Thoracic aorta (tissue), 2 donors: ENCODE measurements at places on chromosomes 12 and 14.

DNA sequence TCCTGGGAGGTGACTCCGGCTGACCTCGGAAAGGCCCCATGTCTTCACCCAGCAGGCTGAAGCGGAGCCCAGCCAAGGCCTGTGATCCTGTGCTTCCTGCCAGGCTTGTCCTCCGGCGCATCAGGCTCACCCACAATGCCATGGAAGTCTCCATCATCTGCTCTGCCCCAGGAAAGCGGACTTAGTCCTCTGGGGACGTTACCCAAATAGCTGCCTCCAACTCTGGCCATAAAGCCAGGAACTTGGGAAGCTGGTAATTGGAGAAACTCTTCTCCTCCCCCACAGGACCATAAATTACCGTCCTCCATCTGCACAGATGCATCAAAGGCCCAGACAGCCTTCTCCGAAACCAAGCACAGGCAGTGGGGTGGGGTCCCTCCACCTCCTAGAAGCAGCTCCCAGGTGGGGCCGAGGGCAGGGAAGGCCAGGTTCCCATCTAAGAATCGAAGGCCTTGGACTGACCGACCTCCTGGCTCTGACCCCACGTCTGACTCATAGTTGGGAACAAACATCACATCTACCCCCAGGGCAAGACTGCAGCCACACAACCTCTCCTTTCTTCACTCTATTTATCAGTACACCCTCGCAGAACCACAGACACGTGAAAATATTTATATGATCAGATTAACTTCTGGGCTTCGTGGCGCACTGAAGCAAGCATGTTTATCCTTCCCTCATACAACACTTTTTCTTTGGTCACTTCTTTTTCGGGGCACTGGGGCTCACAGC is 56.4 kb downstream of the PITPNM2 start:
- H3K4me1 ChIP-seq = peaks cover 28% of the 10 kb centered on the region
- H3K4me3 ChIP-seq = peak overlapping the region; percentile 30
- no peak for DNase-seq
- H3K27me3 ChIP-seq = no peaks in the 10 kb centered on the region
- no peaks in the 10 kb centered on the region for H3K36me3 ChIP-seq

DNA sequence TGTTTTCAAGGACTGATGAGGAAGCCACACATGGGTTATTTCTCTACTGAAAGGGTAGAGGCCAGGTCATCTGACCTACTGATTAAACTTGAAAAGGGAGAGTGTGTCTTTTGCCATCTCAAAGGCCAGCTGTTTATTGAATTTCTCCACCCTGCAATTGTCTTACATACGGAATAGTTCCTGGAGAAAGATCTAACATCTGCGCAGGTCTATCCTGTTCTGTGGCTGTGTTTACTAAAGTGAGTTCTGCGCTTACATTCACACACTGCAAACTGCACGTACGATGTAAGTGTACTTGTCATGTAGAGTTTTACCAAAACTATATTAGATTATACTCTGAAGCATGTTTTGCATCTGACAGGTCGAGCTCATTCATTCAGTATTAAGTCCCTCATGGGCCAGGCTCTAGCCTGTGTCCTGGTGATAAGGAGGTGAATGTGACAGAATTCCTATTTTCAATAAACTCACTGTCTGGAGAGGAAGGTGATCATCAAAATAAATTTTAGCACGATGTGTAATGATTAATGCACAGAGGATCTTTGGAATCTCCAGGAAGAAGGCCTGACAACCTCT is 96.6 kb downstream of the PRKCH start:
- H3K36me3 ChIP-seq = no peaks in the 10 kb centered on the region
- DNase-seq = no peak
- peaks cover 3% of the 10 kb centered on the region for H3K4me1 ChIP-seq
- H3K4me3 ChIP-seq = no peak overlapping the region

GRCh38 chr12:128940974-128941373 is 87.7 kb downstream of the GLT1D1 start:
- H3K27me3 ChIP-seq = no peaks in the 10 kb centered on the region
- no peak for DNase-seq
- no peaks in the 10 kb centered on the region for H3K4me1 ChIP-seq
- H3K36me3 ChIP-seq = no peaks in the 10 kb centered on the region

DNA sequence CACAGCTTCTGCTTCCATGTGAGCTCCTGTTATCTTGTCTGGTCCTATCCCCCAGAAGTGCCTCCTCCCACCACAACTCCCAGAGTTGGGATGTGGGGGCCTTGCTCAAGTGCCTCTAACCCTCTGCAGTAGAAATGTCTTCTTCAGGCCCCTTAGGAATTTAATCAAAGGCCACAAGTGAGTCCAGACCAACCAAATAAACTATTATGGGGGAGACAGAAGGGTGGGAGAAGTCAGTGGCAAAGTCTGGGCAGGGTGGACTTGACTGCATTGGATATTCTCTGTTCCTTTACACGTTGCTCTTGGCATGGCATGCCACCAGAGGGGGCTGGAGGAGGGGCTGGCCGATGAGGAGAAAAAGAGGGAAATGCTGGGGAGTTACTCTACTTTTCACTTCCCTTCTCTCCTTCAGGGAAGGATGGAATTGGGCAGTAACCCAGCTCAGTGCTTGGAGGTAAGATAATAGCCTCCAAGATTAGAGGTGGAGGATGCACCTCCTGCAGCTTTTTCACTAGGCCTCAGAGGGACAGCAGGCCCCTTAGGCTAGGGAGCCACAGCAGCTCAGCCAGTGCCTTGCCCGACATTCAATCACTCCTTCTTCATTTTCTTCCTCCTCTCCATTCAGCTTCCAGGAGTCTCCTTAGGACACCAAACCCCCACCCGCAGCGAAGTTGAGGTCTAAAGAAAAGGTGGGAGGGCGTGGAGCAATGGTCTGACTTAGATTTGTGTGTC is 1.2 kb upstream of the AP1G2 start:
- H3K27me3 ChIP-seq = no peaks in the 10 kb centered on the region
- DNase-seq = no peak
- no peak overlapping the region for H3K4me3 ChIP-seq
- H3K36me3 ChIP-seq = no peaks in the 10 kb centered on the region
- peaks cover 15% of the 10 kb centered on the region for H3K4me1 ChIP-seq

DNA sequence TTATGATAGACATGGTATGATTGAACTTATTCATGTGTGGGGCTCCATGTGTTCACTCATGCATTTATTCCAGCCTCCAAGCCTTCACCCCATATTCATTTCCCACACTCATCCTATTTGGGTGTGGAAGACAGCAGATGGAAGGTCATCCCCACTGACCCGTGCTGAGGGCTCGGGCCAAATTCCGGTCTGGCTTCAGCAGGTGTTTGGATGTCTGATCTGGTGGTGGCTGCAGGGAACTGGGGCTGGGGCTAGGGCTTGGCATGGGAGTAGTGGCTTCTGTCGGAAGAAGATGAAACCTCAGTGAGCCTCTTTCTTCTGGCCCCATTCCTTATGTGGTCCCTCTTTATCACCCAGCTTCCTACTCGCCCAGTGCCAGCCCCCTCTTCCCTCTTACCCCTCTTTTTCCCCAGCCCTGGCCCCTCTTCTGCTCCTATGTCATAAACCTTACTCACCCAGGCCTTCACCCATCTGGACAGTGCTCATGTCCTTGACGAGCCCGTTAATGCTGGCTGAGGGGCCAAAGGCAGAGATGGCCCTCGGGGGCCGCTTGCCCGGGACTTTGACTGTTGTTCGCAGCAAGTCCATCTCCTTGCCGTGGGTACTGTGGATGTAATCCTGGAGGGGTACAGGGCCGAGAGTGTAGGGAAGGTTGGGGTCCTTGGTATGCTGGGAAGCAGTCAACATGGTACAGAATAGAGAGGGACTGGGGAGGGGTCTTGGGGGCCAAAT is 8.0 kb downstream of the AGAP2 start:
- H3K36me3 ChIP-seq = no peaks in the 10 kb centered on the region
- H3K27ac ChIP-seq = no peak overlapping the region
- no peak for DNase-seq
- H3K4me3 ChIP-seq = no peak overlapping the region

GRCh38 chr14:56891226-56891625 is 80.9 kb upstream of the OTX2 start:
- H3K27ac ChIP-seq = no peak overlapping the region
- H3K36me3 ChIP-seq = no peaks in the 10 kb centered on the region
- no peak for DNase-seq
- no peaks in the 10 kb centered on the region for H3K4me1 ChIP-seq
- no peaks in the 10 kb centered on the region for H3K27me3 ChIP-seq
- no peak overlapping the region for H3K4me3 ChIP-seq

GRCh38 chr14:56487090-56487667 is 92.4 kb upstream of the TMEM260 start:
- H3K27ac ChIP-seq = no peak overlapping the region
- H3K27me3 ChIP-seq = no peaks in the 10 kb centered on the region
- H3K4me3 ChIP-seq = no peak overlapping the region
- no peaks in the 10 kb centered on the region for H3K4me1 ChIP-seq
- no peak for DNase-seq

GRCh38 chr12:128449146-128449894 is 182.3 kb downstream of the TMEM132C start:
- H3K4me3 ChIP-seq = no peak overlapping the region
- H3K27ac ChIP-seq = no peak overlapping the region
- no peak for DNase-seq
- H3K4me1 ChIP-seq = no peaks in the 10 kb centered on the region

GRCh38 chr12:100484183-100484886 is 10.7 kb downstream of the NR1H4 start:
- H3K4me3 ChIP-seq = no peak overlapping the region
- H3K27me3 ChIP-seq = no peaks in the 10 kb centered on the region
- DNase-seq = no peak

- no peaks in the 10 kb centered on the region for H3K27me3 ChIP-seq
- H3K4me1 ChIP-seq = peaks cover 4% of the 10 kb centered on the region
- peaks cover 30% of the 10 kb centered on the region for H3K36me3 ChIP-seq
- H3K27ac ChIP-seq = no peak overlapping the region
These were observed 18.4 kb upstream of the GALNT16 start for GRCh38 chr14:69241577-69241976.

DNA sequence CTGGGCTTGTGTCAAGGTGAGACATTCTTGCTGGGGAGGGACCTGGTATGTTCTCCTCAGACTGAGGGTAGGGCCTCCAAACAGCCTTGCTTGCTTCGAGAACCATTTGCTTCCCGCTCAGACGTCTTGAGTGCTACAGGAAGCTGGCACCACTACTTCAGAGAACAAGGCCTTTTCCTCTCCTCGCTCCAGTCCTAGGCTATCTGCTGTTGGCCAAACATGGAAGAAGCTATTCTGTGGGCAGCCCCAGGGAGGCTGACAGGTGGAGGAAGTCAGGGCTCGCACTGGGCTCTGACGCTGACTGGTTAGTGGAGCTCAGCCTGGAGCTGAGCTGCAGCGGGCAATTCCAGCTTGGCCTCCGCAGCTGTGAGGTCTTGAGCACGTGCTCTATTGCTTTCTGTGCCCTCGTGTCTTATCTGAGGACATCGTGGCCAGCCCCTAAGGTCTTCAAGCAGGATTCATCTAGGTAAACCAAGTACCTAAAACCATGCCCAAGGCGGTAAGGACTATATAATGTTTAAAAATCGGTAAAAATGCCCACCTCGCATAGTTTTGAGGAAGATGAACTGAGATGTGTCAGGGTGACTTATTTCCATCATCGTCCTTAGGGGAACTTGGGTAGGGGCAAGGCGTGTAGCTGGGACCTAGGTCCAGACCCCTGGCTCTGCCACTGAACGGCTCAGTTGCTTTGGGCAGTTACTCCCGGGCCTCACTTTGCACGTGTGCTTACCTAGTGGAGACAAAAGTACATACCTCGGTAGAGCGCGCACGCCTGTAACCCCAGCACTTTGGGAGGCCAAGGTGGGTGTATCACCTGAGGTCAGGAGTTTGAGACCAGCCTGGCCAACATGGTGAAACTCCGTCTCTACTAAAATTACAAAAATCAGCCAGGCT is 4.3 kb downstream of the GAPDH start:
- peaks cover 27% of the 10 kb centered on the region for H3K36me3 ChIP-seq
- H3K4me1 ChIP-seq = peaks cover 50% of the 10 kb centered on the region
- peak overlapping the region; percentile 97 for H3K27ac ChIP-seq
- H3K27me3 ChIP-seq = no peaks in the 10 kb centered on the region
- H3K4me3 ChIP-seq = no peak overlapping the region
- no peak for DNase-seq

- no peaks in the 10 kb centered on the region for H3K27me3 ChIP-seq
- H3K27ac ChIP-seq = peak overlapping the region; percentile 51
- DNase-seq = no peak
- H3K36me3 ChIP-seq = no peaks in the 10 kb centered on the region
- H3K4me3 ChIP-seq = no peak overlapping the region
These were observed 911 bp upstream of the SCNN1A start for GRCh38 chr12:6376079-6376869.

GRCh38 chr12:93317227-93317626 is 60.5 kb upstream of the NUDT4 start:
- no peaks in the 10 kb centered on the region for H3K27me3 ChIP-seq
- peaks cover 10% of the 10 kb centered on the region for H3K4me1 ChIP-seq
- no peak overlapping the region for H3K27ac ChIP-seq
- no peak for DNase-seq

GRCh38 chr12:111777345-111778045 is 10.8 kb downstream of the ALDH2 start:
- H3K4me3 ChIP-seq = no peak overlapping the region
- no peaks in the 10 kb centered on the region for H3K27me3 ChIP-seq
- peak overlapping the region; percentile 56 for H3K27ac ChIP-seq
- H3K4me1 ChIP-seq = peaks cover 39% of the 10 kb centered on the region
- peaks cover 13% of the 10 kb centered on the region for H3K36me3 ChIP-seq

GRCh38 chr14:106094654-106095189 is 568.3 kb downstream of the TMEM121 start:
- H3K4me1 ChIP-seq = no peaks in the 10 kb centered on the region
- no peaks in the 10 kb centered on the region for H3K27me3 ChIP-seq
- H3K27ac ChIP-seq = no peak overlapping the region
- H3K36me3 ChIP-seq = no peaks in the 10 kb centered on the region

- H3K36me3 ChIP-seq = no peaks in the 10 kb centered on the region
- H3K27ac ChIP-seq = peak overlapping the region; percentile 58
- H3K4me1 ChIP-seq = peaks cover 48% of the 10 kb centered on the region
- no peak overlapping the region for H3K4me3 ChIP-seq
- DNase-seq = no peak
These were observed 29.1 kb upstream of the SLC38A2 start for GRCh38 chr12:46401662-46402061.

DNA sequence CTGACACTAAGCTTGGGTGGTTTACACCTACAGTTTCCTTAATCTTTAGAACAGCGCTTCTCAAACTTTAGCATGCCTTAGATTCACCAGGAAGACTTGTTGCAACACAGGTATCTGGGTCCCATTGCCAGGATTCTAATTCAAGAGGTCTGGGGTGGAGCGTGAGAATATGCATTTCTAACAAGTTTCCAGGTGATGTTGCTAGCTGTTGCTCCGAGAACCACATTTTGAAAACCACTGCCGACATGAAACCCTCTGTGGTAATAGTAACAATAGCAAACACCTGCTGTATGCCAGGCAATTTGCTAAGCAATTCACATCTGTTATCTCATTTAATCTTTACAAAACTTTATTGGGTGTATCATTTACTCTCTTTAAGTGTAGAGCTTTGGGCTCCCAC is 58.6 kb downstream of the TRHDE start:
- DNase-seq = no peak
- H3K4me3 ChIP-seq = no peak overlapping the region
- no peak overlapping the region for H3K27ac ChIP-seq
- no peaks in the 10 kb centered on the region for H3K4me1 ChIP-seq
